Activated naive CD4-positive, alpha-beta T cell treated with anti-CD3 and anti-CD28 coated beads, Interleukin-2, amount 50 U/mL, for 72 hours (primary cell): ENCODE measurements at places on chromosomes 2 and 18.

DNA sequence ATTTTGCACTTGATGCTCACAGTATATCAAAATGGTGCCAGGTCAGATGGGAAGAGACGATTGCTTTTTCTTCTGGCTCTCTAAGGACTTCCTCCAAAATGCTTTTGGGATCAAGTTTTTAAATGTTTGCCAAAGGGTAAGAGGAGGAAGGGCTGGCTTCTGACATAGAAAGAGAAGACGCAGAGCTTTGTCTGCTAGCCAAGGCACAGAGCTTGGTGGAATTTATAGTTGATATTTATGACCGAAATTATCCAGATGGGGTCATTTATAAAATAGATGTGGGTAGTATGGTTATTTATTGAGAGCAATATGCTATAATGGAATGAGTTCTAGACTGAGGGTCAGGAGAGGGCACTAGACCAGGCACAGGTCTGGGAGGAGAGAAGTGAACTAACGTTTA, 193.3 kb downstream of the FSHR start:
- no peak for DNase-seq

GRCh38 chr2:55364189-55365055, 55.2 kb downstream of the CCDC88A start:
- DNase-seq: no peak

DNA sequence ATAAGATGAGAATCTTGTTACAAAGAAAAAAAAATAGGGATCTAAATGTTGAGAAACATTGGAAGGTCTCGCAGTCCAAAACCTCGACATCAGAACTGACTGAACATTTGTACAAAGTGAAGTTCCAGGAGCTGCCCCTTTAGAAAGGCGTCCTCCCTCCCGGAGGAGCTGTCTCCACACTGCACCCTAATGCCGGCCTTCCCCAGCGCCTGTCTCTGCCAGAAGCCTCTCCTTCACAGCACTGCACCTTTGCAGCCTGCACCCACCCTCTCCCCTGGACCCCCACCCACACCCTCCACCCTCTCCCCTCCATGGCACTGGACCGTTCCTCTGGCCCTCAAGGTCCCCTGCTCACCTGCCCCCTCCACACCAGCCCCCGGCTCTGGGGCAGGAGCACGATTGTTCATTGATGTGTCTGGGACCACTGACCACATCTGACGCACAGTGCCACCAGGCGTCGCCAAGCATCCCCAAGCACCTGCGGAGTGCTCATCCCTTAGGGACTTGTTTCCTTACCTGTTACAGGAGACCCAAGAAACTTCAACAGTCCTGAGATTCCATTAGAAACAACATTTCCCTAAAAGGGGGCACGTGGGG, 90.3 kb upstream of the SNTG2 start:
- no peak for DNase-seq

GRCh38 chr18:25192065-25192464, 159.9 kb downstream of the ZNF521 start:
- DNase-seq: no peak

GRCh38 chr2:23601301-23601965, 216.5 kb downstream of the KLHL29 start:
- DNase-seq: no peak

- DNase-seq: peak; percentile 39
Observed at GRCh38 chr2:98479959-98480524, 35.4 kb downstream of the INPP4A start.
